ENCODE measurements at places on chromosomes 5 and 9. TPM values are rescaled to one million over a fixed set of nuclear protein-coding genes. Genes with fewer than 3 reads are reported as not detected.

DNA sequence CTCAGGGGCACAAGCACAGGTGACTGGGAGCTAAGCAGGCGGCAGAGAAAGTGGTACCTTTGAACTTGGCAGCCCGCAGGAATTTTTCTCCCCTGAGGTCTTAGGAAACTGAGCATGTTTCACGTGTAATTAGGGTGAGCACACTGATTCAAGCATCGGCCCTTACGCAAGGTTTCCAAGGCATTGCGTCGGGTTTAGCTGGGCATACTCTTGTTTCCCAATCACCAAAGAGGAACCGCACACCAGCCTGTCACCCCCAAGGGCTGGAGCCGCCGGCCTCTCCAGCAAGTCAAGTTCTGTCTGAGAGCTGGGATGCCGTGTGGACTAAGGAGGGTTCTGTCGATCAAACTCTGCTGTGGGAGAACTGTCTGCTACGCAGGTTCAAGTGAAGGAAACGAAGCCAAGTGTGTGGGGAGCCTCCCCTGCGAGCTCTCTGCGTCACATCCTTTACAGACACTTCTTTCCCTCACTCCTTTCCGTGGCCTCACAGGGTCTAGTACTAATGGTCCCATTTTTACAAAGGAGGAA lies 53.0 kb downstream of the ERGIC1 start:
- DNase-seq: no peak

- no peak for DNase-seq
Observed at GRCh38 chr9:82057805-82058204, 69.2 kb downstream of the SPATA31D1 start.

- DNase-seq: no peak
Observed at GRCh38 chr9:80796632-80797031, 892.7 kb downstream of the TLE1 start.

- no peak for DNase-seq
Observed at GRCh38 chr5:150587856-150588595, 52.4 kb upstream of the SYNPO start.

Gene FAM153A
- not detected for polyA plus RNA-seq

DNA sequence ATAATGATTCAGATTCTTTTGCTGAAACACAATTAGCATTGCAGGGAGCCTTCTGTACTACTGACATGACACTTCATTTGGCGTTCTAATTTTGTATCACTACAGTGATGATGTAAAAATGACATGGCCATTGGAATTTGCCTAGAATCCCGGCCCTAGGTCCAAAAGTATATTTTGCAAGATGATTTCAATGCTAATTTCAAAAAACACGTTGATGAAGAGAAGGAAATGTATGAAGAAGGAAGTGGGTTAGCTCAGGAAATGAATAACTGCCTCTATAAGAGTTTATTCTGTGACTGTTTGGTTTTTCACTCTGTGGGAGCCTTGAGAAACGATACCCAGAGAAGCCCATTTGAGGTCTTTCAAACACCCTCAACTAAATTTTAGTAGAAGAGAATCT lies 59.3 kb downstream of the OSTF1 start:
- DNase-seq: no peak

DNA sequence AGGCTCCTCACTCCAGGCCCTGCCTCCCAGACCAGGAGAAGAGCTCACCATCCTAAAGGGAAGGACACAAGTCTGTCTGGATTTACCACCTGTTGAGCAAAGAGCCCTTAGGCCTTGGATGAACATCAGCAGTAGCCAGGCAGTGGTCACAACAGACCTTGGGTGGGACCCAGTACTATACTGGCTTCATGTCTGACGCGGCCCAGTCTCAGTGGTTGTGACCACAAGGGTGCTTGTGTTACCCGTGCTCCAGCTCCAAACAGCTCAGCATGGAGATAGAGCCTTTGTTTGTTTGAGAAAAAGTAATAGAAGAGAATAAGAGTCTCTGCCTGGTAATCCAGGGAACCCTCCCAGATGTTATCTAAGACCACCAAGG lies 617.4 kb downstream of the BRINP1 start:
- no peak for DNase-seq

Measured in SK-N-SH (cell line).